ENCODE measurements at places on chromosomes 7 and 10.

DNA sequence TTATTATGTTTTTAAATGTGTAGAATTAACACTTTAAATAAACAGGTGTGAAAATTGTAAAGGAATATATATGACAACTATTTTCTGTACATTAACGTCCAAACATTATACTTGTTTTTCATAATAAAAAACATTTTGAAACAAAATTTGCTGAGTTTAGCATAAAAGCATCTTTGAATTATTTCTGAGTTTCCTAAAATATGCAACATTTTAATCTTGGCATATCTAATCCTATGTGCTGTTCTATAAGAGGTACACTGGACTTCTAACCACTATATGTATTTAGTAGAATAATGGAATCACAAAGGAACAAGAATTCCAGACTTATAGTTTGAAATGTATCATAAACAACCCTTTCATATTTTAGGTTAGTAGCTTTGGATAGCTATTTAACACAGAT is 16.6 kb downstream of the AKAP9 start:
- DNase-seq: no peak

GRCh38 chr10:120436439-120437112 is 20.5 kb upstream of the PLPP4 start:
- DNase-seq: no peak

- DNase-seq: no peak
These were observed 458.9 kb upstream of the ANKRD30A start for GRCh38 chr10:36666451-36666850.

GRCh38 chr10:24174014-24174413 is 34.9 kb upstream of the KIAA1217 start:
- DNase-seq: no peak

- peak; percentile 65 for DNase-seq
These were observed 162.6 kb downstream of the CELF2 start for GRCh38 chr10:11180228-11180627.

DNA sequence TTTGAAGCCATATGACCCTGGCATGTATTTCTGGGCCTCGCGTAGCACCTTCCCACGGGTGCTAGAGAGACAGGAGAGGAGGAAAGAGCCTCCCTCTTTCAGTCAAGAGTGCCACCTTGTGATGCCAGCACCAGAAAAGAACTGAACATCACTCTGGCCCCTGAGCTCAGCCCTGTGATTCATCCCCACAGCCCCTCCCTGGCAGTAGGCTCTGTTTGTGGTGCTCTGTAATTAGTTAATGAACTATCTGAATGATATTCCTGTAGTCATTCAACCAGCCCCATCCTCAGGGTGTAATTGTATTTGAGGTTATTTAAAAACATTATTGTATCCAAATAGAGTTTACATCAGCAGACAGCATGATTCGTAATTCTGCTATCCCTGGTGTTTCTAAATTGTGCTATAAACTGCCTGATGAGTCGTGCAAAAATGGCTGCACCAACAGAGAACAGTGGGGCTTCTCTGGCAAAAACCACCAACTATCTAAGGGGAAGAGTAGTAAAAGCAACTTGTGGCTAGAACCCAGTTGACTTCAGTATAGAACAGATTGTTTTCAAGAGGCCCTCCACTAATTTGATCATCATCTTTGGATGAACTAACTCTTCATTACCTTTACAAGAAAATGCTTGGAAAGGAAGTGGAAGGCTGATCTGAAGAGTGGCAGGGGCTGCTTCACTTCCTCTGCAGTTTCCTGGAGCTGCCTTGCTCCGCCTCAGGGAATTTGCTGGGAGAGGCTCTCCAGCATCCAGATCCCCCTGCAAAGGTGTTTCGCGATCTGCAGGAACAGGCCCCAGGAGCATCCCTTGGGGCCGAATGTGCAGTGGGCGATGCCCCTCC is 23.7 kb upstream of the TIAL1 start:
- no peak for DNase-seq

- no peak for DNase-seq
These were observed 22.2 kb downstream of the ARHGAP21 start for GRCh38 chr10:24701447-24701846.

DNA sequence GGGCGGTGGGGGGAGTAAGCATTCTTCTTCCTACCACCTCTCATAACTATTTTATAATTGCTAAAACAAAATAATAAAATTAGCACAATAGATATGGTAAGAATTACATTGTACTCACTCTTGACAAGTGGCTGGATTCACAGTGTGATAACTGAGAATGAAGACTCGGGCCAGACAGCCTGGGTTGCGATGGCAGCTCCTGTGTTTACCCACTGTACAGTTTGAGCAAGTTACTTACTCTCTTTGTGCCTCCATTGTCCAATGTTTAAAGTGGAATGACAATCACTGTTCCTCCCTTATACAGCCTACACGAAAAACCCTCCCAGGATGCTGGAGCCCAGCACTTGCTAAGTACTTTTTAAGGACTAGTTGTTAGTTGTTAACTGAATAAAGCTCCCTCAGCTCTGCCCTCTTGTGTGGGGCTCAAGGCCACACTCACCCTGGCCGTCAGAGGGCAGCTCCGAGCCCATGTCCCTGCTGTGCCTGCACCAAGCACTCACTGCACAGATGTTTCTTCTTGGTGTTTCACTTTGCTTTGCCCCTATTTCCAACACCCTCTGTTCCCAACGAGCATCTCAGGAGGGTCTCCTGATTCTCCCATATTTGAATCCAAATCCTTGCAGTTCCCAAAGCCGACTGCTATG is 56.4 kb upstream of the NPS start:
- no peak for DNase-seq

DNA sequence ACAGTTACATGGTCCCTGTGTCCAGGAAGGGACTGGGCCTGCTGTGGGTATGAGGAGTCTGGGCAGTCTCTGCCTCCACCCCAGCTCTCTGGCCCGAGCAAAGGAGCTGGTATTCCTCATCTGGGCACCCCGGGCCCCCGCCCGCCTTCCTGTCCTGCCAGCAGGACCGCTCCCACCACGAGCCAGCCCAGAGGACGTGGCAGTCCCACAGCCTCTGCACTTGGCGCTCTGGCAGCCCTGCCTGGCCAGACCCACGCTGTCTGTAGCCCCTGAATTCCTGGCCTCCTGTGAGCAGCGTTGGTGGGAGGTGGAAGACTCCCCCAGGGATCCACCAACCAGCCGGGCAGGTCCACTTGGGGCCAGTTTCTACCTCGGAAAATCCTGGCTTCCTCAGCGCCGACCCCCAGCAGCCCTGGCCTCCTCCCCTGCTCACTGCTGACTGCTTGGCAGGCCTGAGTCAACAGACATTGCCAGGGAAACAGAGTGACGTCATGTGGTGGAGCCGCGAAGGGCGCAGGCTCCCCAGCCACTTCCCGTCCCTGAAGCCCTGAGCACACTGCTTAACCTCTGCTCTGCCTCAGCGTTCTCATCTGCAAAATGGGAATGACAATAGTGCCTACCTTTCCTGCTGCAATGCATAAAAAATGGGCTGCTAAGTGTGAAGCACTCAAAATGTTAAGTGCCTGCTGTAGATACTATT is 21.6 kb upstream of the LIMK1 start:
- DNase-seq: peak; percentile 83

DNA sequence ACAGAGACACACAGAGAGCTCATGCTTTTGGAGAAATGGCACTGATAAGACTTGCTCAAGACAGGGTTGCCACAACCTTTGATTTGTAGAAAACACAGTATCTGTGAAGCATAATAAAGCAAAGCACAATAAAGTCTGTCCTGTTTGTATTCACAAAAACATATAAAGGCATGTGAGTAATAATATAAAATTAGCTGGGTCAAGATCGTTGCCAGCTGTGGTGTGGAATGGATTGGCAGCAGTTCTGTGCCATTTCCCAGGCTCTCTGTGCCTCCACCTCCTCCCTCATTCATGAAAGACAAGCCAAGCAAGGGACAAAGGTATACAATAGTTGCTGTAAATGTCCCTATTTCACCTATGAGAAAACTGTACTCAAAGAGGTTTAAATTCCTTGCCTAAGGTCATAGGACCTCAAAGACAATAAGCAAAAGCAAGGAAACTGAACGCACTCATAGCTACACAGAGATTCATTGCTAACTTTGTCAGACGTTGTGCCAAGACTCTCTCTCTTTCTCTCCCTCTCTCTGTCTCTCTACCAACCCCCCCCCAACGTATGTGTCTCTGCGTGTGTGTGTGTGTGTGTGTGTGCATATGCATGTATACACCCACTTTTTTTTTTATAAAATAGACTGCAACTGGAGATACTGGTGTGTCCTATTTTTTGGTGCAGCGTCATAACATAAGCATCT is 31.8 kb downstream of the CHST3 start:
- no peak for DNase-seq

GRCh38 chr10:22250897-22251660 is 33.3 kb upstream of the EBLN1 start:
- no peak for DNase-seq

DNA sequence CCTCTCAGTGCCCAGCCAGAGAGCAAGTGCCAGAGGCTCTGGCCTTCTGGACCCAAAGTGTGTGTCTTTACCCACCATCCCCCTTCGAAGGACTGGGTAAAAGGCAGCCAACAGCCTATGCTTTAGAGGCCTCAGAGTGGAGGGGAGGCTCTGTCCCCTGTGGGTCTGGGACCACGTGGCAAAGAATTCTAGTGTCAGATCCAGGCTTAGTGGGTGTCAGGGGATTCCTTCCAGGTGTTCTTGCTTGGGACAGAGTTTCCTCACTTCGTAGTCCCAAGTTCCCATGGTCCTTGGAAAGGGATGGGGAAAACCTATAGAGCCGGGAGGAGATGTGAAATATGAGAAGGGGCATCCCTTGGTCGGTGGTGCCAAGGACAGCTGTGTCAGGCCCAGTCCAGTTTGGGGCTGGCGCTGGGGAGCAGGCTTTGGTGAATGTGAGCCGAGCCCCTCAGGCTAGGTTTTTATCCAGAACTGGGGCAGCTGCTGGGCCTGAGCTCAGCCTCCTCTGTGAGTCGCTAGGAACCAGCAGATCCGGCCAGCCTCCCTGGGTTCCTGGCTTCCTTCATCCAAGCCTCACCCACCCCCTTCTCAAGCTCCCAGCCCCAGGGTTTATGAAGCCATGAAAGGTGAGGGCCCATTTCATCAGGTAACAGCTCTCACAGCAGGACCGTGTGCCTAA is 71.2 kb downstream of the C10orf105 start:
- no peak for DNase-seq

DNA sequence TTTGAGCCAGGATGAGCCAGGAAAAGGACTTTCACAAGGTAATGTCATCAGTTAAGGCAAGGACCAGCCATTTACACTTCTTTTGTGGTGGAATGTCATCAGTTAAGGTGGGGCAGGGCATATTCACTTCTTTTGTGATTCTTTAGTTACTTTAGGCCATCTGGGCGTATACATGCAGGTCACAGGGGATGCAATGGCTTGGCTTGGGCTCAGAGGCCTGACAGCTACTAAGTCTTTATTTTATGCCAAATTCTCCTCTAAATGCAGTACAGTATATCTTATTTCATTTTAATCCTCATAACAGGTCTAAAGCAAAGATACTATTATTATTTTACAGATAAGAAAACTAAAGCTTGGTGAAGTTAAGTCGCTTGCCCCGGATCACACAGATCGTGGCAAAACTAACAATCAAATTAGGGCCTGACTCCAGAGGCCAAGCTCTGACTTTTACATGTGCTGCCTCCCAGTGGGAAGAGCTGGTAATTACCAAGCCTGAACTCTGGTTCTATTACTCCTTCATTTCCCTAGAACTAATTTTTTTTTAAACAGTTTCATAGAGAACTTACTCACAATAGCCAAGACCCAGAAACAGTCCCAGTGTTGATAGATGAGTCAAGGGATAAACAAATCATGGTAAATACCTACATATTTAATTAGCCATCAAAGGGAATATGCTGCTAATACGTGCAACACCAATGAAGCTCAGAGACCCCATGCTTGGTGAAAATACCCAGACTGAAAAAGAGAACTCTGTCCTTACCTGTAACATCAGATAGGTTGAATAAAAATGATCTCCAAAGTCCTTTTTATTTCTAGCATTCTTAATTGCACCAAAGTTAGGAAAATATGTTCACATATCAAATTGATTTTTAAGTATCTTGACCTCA is 35.4 kb downstream of the C7orf25 start:
- DNase-seq: peak; percentile 22

DNA sequence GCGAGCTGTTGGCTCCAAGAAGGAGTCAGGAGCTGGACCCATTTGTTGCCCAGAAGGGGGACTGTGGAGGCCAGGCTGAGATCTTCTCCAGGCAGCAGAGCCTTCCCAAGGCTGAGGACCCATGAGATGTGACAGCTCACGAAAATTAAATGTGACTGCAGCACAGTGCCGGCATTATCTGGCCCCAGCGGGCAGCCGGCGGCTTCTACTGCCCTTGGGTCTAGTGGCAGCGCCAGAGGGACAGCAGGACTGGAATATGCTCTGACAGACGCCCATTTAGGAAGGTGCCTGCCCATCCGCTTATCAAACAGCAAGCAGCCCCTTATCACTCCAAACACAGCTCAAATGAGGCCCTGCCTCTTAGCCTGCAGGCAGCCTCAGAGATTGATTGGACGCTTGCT is 122.9 kb upstream of the LYZL2 start:
- DNase-seq: no peak

DNA sequence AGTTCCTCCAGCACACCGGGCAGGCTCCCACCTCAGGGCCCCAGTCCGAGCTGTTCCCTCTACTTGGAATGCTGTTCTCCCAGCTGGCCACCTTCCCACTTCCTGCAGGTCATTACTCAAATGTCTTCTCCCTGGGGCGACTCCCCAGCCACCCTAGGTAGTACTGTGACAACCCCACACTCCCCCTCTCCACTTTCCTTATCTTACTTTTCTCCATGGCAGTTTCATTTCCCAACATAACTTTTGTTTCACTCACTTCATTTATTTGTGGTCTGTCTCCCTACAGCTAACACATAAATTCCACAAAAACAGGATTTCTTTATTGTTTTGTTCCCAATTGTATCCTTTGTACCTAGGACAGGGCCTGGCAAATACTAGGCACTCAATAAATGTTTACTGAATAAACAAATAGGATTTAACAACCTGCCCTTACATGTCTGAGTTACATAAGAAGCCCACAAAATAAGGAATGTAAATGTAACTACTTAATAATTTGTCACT is 76.5 kb downstream of the JAZF1 start:
- DNase-seq: no peak

GRCh38 chr7:132387596-132387995 is 188.7 kb downstream of the PLXNA4 start:
- DNase-seq: no peak

DNA sequence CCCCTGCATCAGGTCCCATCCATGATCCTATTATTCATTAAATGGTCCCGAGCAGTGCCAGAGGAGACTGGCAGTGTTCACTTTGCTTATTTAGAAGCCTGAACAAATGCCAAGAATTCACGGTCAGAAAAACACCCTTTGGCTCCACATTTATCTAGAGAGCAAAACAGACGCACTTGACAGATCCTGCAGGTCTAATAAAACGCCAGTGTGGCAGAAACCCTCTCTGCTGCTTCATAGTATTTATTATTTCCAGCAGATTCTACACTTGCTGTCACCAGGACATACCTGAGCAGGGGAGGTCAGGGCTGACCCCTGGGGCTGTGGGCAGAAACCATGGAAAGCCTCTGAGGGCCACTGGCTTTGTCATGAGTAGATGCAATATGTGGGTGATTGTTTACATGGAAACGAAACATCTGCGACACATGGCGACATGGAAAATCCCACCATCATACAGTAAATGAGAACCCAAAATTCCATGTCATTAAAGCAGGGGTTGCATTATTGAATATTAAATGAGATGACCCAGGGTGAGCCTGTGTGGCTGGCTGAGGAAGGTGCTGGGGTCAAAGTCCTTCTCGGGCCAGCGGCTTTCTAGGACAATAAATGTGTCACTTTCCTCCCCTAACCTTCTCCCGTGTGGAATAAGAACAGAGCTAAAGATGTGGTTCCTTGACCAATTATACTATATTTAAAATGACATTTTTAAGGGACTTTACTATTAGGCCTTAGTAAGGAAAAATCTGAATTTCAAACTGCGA is 205.9 kb upstream of the SVIL start:
- DNase-seq: no peak

GRCh38 chr10:124916098-124916584 is 25.8 kb upstream of the ZRANB1 start:
- no peak for DNase-seq
